ENCODE measurements at places on chromosomes 12 and 14.

- DNase-seq = no peak
Measured at GRCh38 chr12:123102781-123103503, 47.9 kb downstream of the PITPNM2 start.

DNA sequence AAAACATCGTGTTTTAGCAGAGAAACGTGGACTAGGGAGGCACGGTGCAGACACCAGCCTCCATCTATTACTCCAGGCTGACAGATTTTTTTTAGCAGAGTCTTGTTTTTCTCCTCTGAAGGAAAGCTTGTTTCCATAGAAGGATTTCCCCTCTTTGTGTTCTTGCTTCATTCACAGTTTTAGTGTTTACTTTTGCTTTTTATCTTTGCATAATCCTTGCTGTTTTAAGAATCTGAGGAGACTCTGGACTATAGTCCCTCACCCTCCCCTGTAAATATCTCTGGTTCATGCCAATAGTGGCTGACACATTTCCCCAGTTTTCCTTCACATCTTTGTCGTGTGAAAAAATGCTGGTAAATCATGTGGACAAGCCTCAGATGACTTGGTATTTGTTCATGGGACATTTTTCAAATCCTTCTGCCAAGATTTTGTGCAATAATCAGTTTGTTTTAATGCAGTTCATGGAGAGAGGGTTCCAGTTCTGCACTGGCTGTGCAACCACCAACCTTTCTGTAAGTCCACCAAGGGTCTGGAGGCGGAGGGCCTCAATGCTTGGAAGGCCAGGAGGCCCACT, 39.9 kb upstream of the TMCC3 start:
- no peak for DNase-seq

GRCh38 chr14:37665951-37666350, 70.5 kb downstream of the TTC6 start:
- DNase-seq = no peak

DNA sequence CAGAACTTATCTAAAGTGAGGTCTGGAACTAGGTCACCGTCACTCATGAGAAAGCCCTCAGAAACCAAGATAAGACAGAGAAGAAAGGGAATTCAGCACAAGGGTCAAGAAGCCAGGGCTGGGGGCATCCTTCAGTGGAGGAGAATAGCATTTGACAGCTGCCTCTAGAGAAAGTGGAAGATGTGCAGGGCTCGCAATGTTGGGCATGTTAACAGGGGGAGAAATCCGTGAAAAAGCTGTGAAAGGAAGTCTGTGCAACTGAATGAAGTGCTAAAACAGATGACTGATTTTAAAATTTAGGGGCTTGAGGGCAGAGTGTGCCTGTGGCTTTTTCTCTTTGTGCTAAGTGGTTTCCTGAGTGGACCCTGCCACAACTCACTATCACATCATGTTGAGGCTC, 97.7 kb upstream of the IFNG-AS1 start:
- DNase-seq = no peak

DNA sequence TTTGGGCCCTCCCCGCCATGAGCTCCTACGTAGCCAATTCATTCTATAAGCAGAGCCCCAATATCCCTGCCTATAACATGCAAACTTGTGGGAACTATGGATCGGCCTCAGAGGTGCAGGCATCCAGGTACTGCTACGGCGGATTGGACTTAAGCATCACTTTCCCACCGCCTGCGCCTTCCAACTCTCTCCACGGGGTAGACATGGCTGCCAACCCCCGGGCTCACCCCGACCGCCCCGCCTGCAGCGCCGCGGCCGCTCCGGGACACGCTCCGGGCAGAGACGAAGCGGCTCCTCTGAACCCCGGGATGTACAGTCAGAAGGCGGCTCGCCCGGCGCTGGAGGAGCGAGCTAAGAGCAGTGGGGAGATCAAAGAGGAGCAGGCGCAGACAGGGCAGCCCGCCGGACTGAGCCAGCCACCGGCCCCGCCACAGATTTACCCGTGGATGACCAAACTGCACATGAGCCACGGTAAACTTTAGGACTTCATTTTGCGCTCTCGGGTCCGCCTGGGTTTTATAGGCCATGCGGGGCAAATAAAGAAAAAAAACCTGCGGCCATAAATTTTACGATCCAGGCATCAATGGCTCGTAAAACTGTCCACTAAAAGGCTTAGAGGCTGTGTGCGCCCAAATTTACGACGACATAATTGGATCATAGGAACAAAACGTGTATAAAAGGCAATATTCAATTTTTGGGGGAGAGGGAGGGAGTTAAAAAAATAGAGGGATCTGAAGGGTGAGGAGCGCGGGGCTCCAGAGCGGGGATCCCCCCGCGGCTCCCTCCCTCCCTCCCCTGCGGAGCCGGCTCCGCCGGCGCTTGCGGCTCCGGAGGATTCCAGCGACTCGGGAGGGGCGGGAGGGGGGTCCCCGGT, 493 bp downstream of the HOXC5 start:
- DNase-seq = no peak

DNA sequence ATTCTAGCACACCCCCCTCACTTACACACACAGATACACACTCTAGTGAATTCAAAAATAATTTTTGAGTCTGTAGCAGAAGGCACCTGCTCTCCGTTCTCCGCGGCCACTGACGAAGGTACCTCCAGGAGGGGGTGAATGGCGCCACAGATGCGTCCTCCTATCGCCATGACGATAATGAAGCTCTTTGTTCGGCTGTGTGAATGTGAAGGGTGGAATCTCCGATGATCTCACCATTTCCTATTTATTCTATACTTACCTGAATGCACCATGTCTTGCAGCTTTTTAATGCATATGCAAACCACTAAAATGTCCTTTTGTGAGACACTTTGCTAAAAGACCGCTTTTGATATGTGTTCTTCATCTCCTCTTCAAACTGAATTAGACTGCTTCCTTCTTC, 162.7 kb downstream of the EGLN3 start:
- DNase-seq = no peak

DNA sequence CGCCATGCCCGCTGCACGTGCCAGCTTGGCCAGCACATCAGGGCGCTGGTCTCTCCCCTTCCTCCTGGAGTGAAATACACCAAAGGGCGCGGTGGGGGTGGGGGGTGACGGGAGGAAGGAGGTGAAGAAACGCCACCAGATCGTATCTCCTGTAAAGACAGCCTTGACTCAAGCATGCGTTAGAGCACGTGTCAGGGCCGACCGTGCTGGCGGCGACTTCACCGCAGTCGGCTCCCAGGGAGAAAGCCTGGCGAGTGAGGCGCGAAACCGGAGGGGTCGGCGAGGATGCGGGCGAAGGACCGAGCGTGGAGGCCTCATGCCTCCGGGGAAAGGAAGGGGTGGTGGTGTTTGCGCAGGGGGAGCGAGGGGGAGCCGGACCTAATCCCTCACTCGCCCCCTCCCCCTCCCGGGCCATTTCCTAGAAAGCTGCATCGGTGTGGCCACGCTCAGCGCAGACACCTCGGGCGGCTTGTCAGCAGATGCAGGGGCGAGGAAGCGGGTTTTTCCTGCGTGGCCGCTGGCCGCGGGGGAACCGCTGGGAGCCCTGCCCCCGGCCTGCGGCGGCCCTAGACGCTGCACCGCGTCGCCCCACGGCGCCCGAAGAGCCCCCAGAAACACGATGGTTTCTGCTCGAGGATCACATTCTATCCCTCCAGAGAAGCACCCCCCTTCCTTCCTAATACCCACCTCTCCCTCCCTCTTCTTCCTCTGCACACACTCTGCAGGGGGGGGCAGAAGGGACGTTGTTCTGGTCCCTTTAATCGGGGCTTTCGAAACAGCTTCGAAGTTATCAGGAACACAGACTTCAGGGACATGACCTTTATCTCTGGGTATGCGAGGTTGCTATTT, 914 bp upstream of the CCND2 start:
- peak; percentile 14 for DNase-seq

DNA sequence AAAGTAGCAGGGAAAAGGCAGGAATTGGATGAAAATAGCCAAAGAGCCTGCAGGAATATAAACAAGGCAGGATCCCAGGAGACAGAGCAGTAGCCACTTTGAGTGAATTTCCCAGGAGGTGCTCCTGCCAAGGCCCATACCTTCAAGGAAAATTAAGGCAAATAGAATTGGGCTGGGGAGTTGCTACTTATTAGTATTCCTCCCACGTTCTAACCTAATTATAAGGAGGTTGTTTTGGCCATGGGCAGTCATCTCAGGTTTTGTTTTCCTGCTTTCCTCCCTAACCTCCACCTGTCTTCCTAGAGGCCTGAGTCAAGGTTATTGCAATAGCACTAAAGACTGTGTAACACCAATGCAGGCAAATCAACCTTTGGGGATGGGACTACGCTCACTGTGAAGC, 73.1 kb downstream of the DAD1 start:
- no peak for DNase-seq

DNA sequence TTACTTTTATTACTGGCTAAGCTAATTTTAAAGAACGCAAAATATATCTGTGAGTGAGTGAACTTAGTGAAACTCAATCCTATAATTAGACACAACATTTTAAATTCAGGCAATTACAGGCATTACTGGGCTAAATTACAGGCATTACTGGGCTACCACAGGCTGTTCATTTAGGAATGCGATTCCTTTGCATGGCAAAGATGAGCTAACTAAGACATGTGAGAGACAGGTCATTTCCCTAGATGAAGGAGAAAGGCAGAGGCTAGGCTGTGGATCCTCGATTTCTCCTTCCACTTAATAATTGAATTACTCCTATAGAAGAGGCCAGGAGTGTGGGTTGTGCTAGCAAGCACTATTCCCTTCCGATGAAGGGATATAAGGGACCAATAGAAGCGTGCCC, 429.4 kb upstream of the LMO3 start:
- no peak for DNase-seq

DNA sequence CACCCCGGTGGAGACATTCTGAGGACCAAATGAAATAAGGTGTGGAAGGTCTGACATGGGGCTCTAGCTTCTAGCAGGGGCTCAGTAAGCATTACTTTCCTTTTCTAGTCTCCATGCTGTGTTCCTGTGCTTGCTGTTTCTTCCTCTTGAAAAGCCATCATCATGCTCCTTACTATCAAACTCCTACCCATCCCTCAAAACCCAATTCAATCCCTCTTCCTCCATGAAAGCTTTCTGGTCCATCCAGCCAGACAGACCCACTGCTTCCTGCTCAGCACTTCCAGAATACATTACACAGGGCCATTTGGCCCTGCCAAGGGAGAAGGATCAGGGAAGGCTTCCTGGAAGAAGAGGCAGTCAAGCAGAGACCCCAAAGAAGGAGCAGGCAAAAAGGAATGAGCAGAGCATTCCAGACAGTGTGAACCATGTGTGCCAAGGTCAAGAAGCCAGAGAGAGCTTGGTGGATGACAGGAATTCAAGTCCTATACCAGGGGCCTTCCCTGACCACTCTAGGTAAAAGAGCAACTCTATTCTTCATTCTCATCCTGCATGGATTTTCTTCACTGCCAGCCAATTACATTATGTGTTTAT, 59.5 kb downstream of the NUAK1 start:
- no peak for DNase-seq

GRCh38 chr12:69579029-69579428, 6.2 kb upstream of the CCT2 start:
- no peak for DNase-seq
